ENCODE measurements at places on chromosomes 2 and 18.
A peak's percentile ranks its signal among the peaks of the same experiment; 100 is the strongest.

DNA sequence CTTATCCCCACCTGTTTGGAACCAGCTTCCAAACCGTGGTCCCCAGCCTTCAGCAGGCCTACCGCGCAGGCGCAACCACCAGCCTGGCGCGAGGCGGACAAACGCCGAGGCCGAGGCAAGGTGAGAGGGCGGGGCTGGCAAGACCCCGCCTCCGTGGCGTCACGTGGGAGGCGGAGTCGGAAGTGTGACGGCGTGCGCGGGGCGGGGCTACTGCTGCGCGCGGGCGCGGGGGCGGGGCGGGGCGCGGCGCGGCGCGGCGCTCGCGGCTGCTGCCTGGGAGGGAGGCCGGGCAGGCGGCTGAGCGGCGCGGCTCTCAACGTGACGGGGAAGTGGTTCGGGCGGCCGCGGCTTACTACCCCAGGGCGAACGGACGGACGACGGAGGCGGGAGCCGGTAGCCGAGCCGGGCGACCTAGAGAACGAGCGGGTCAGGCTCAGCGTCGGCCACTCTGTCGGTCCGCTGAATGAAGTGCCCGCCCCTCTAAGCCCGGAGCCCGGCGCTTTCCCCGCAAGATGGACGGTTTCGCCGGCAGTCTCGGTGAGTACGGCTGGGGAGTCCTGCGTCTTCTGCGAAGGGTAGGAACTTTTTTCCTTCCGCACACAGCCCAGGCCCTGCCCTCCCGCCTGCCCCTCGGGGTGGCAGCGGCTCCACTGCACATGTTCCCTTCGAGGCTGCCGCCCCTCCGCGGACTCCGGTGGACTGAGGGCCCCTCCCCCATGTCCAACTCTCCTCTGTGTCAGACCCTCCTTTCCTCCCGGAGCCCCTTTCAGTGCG lies at the start of gene EML4:
TSS of gene EML4 (plus strand) at position 254 of the 774 bp plus-strand sequence. CDS start at position 513, 259 bp downstream.
- peak; percentile 98 for DNase-seq

DNA sequence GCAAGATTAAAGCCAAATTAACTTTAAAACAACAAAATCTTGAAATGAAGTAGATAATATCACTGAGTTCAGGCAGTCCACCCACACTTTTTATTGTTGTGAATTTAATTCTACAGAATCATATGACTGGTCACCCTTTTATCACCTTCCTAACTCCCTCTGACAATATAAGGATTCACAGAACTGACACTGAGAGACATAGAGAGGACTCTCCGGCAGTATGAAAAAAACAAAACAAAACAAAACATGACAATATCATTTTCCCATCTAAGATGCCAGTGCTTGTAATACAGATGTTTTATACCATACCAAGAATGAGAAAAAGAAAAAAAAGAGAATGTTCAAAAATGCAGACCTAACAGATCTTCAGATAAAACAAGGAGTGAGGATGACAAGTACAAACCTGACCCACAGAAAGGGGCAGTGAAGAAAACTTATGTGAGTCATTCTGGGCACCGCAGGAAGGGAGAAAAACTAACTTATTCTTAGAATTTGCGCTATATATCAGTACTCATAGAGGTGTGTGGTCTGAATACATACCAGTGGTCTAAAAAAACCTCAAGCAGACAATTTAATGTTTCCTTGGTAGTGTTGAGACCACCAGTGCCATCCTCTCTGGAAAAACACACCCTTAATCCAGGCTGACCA lies 136.6 kb downstream of the ZAP70 start:
- no peak for DNase-seq

DNA sequence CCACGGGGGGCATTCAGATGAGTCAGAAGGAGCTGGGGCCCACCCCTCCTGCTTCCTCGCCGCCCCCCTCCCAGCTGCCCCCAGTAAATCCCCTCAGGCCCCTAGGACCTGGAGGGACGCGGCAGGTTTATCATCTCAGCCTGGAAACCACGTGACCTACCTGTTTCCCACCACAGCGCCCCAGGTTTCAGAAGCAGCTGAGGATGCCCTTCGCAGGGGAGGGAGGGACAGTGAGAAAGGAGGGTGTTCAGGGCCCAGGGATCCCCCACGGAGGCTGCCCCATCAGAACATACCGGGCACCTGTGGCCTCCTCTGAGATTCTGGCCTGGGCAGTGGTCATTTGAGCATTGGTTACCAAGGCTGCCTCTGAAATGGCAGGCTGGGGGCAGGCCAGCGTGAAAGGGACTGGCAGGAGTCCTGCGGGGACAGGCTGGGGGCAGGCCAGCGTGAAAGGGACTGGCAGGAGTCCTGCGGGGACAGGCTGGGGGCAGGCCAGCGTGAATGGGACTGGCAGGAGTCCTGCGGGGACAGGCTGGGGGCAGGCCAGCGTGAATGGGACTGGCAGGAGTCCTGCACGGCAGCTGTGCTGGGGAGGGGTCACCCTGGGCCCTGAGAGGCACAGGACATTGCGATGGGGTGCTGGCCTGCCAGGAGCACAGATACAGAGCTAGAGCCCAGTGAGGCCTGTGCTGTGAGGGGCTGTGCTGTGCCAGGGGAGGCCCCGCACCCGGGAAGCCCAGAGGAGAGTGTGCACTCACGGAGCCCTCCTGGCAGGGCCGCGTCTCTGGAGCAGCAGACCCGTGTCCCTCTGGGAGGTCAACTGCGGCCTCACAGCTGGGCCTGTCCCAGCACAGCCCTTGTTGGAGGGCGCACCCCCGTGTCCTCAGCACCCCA lies 1.6 kb downstream of the NEU4 start:
- peak; percentile 50 for DNase-seq

DNA sequence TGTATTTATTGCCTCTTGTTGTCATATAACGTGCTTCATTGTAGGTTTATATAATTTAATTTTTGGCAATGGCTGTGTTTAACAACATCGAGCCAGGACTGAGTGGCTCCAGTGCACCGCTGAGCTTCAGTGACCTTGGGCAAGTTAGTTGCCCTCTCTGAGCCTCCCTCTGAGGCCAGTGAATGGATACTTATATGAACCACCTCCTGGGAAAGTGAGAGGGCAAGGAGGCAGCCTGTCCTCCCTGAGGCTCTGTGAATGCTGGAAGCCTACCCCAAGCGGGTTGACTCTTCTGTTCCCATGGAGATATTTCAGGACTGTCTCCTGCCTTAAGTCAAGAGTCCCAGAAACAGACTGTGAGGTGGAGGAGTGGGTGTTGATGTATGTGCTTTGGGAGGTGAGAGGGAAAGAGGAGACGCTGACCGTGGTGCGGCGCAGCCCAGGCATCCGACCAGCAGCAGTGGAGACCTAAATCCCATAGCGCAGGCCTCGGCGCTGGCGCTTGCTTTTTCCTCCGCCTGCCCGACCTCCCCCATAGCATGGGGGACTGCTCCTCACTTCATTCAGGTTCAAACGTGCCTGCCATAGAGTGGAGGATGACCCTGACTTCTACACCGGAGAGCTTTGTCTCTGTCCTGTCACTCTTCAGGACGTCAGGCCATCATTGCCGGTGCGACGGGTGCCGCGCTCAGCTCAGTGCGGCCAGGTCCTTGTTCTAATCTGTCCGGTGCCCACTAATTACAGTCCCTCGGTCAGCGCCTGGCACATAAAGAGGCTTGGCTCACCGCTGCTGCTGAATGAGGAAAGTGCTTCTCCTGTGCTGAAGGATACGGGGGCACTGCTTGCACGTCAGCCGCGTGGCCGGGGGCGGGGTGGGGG lies 167.3 kb upstream of the HS6ST1 start:
- no peak for DNase-seq

GRCh38 chr2:160647967-160648685 lies 154.5 kb upstream of the RBMS1 start:
- DNase-seq, result no peak

GRCh38 chr2:105722726-105723297 lies 21.9 kb upstream of the NCK2 start:
- no peak for DNase-seq

- no peak for DNase-seq
Observed at GRCh38 chr2:48266698-48267097, 263.3 kb upstream of the STON1 start.

- no peak for DNase-seq
Observed at GRCh38 chr2:7896940-7897487, 784.8 kb upstream of the ID2 start.

DNA sequence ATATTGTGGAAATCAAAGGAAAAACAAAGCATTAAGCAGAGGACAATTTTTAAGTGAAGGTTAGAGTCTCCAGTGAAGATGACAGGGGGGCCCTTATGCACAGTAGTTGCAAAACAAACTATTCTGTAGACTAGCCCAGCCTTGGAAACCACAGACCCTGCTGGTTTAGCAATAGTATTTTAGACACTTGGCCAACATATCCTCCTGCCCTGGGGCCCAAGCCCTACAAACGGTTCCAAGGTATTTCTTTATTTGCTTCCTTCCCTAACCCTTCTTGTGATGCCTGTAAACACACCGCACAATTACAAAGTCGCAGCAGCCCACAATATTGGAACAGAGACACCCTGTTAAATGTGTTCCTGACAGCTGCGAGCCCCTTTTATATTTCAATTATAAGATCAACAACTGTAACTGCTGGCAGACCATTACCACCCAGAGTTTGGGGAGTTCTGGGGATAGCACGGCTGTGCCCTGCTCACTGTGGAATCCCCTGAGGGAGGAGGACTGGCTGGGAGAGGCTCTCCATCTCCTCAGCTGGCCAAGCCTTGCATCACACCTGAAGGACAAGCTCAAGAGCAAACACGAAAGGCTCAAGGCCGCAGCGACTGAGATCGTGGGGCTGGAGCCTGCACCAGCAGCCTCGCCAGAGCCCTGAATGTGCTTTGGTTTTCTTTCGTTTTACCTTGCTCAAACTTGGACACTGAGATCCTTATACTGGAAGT lies 282.2 kb upstream of the ATP5MC3 start:
- DNase-seq, result peak; percentile 64

DNA sequence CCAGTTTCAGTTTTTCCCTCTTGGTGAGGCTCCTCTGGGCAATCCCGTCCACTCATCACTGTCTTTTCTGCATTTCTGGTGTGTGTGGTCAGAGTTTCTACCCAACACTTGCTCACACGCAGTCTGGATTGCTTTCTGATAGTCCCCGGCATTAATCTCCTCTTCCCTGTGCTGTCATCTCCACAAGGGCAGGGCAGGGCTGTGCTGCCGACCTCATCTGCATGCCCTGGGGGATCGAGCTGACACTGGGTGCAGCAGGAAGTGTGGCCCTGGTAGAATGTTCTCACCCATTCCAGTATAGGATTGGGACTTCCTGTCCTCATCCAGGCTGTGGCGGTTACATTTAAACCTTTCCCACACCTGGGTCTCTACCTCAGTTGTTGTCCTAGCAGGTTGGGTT lies 80.0 kb upstream of the FAM136A start:
- no peak for DNase-seq

- no peak for DNase-seq
Observed at GRCh38 chr18:3538456-3538855, 88.5 kb downstream of the TGIF1 start.

GRCh38 chr2:179796213-179797007 lies 65.0 kb downstream of the ZNF385B start:
- DNase-seq, result no peak

DNA sequence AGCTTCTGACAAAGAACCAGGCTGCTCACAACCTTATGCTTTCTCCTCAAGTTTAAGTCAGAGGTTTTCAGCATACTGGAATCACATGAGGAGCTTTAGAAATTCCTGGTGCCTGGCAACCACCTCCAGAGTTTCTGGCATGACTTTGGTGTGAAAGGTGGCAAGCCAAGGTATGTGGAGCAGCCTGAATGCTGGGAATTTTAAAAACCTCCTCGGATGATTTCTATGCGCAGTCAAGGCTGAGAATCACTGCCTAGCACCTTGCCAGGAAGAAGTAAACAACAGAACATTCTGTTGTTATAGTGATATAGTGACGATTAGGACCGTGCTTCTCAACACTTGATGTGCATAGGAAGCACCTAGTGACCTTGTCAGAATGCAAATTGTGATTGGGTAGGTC lies 11.7 kb downstream of the CCBE1 start:
- DNase-seq, result peak; percentile 73

Data from endodermal cell (in vitro differentiated cells).